ENCODE measurements at places on chromosomes 7 and 10.

DNA sequence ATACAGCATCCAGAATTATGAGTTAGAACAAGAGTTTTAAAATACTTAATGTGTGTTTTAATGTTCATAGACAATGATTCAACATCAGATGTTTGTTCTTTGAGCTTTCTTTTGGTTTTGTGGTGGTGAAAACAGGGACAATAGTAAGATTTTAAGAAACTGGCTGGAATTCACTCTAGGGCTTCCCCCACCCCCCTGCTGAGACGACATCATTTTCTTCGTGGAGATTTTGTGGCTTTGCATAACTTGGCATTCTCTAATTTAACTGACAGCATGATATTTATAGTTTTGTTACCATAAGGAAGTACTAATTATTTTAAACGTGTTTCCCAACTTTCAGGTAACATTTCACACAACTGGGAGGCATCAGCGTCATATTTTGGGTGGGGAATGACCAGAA, 184.1 kb downstream of the BICC1 start:
- DNase-seq: no peak

- DNase-seq: no peak
Observed at GRCh38 chr10:26095781-26096180, 120.8 kb upstream of the GAD2 start.

DNA sequence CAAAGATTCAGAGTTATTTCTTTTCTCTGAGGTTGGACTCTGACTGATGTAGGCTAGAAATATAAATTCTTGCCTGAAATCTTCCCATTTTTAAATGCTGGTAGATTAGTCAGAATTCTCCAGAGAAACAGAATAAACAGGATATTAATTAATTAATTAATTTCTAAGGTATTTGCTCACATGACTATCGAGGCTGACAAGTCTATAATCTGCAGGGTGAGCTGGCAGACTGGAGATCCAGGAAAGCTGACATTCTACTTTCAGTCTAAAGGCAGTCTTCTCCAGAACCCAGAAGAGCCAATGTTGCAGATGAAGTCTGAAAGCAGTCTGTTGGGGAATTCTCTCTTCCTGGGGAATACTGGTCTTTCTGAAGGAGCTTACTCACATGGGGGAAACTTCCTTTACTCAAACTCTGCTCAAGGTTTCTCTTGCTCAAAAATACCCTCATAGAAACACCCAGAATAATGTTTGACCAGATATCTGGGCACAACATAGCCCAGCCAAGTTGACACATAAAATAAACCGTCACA, 189.7 kb downstream of the KIF20B start:
- no peak for DNase-seq

DNA sequence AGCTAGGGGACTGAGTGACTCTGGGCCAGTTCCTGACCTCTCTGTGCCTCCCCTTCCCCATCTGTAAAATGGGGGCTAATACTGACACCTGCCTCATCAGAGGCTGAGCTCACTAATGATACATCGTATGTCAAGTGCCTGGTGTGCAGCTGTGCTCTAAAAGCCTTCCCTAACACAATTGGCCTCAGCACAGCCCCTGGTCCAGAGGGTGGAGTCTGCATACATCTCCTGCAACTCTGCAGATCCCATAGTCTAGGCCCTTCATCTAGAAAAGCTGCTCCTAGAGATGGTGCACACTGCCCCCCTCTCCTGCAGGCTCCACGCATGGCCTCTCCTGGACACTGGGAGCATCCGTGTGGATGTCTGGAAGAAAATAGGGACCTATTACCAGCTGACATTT, 255.0 kb downstream of the RPS24 start:
- DNase-seq: no peak

- DNase-seq: no peak
Observed at GRCh38 chr7:3928727-3929515, 627.9 kb downstream of the SDK1 start.

DNA sequence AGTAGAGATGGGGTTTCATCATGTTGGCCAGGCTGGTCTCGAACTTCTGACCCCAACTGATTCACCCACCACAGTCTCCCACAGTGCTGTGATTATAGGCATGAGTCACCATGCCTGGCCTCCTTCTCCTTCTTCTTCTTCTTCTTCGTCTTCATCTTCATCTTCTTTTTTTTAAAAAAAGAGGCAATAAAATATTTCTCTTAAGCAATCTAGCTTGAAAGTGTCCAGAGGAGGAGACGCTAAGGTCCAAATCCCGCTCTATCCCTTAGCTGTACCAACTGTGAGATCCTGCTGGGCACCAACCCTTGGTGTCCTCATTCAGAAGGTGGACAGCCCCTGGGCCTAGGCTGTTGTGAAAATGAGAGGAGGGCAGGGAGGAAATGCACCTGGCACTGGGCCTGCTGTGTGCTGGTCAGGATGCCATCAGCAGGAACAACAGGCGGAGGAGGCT, 13.9 kb upstream of the PSAP start:
- no peak for DNase-seq

- DNase-seq: no peak
Observed at GRCh38 chr7:32891043-32891799, at the start of gene KBTBD2. TSS of gene KBTBD2 (minus strand) at chr7:32891760. CDS start at chr7:32879604, 12,156 bp downstream.

DNA sequence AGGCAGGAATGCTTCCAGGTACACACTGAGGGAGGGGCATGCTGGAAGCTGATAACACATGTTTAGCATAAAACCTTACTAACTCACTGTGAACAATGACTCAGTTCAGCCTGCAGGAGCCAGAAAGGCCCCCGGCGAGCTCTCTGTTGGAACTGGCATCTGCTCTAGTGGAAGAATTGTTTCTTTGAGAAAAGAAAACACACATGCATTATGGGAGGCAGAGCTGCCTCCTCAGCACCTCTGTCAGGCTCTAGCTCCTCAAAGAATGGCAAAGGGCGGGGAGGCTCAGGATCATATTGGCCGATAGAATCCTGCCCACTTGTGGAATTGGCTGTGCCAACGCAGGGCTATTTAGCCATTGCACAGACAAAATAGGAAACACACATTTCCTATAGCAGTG, 338.3 kb downstream of the CXCL12 start:
- no peak for DNase-seq

DNA sequence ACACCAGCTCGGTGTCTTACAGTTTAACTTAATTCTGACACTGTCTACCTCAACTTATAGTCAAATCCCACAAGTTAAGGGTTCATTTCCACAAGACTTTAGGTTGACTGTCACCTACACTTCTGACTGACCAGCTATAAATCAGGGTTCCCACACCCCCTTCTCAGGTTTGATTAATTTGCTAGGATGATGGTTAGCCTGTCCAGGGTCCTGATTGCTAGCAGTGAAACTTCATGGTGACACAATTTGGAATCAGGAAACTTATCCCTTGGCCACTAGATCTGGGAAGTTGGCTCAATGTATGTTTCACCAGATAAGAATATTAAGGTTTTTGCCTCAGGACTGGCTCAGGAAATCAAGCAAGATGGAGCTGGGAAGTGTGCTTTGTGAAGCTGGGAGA, 2.8 kb upstream of the RSU1 start:
- no peak for DNase-seq

GRCh38 chr10:24707445-24707844, 16.2 kb downstream of the ARHGAP21 start:
- no peak for DNase-seq

DNA sequence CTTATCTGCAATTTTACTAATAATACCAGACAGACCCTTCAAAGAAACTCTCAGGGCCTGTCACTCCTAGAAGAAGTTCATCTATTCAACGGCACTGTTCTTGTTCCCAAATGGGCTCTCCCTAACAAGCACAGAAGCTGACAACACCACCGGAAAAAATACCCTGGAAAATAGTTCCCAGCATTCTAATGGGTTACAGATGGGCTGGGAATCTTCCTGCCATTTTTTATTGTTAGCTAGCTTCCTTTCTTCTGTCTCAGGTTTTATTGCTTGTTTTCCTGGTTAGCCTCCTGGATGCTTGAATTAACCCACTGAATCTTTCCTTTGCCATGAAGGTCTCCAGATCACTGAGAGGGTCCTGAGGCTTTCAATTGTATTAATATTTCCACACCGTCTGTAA, 689.8 kb upstream of the NRP1 start:
- no peak for DNase-seq

DNA sequence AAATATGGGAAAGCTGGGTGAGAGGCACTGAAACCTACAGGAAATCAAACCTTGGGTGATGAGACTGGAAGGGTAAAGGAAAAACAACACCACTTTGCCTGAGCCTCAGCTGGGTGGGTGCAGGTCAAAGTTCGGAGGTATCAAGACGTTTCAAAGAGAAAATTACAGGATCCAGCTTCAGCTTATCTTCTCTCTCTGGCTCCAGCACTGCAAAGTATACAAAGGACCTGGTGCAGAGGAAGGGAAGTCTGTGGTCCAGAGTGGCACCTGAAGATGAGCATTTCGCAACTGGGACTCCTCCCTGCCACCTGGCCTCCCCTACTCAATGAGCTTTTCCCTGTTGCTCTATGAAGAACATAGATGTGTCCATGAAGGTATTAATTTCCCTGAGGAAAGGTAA, 6.4 kb upstream of the FXYD4 start:
- no peak for DNase-seq

DNA sequence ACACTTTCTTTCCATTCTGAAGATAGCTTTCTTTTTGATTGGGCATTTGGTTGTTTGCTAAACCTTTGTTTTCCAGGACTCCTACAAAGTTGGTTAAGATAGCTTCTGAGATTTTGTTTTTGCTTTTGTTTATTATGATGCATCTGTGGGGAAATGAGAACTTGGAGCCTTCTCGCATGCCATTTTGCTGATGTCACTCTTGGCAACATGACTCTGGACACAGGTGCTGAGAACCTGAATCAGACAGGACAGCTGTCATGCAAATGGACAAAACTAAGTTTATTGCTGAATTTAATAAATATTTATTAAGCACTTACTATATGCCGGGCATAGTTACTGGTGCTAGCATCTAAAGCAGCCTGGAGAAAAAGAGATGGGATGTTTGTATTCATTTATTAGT, 274.1 kb downstream of the ZEB1 start:
- DNase-seq: no peak

GRCh38 chr7:155136619-155137243, 66.6 kb downstream of the HTR5A start:
- DNase-seq: no peak

- DNase-seq: no peak
Observed at GRCh38 chr7:80154656-80155333, 20.2 kb downstream of the GNAI1 start.

DNA sequence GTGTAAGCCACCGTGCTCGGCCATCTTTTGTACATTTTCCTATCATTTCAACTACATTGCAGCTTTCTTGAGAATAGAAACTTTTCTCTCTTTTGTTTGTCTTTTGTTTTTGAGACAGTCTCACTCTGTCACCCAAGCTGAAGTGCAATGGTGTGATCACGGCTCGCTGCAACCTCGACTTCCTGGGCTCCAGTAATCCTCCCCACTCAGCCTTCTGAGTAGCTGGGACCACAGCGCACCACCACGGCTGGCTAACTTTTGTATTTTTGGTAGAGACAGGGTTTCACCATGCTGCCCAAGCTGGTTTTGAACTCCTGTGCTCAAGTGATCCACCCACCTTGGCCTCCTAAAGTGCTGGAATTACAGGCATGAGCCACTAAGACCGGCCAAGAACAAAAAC, 31.3 kb upstream of the DAGLB start:
- DNase-seq: no peak

Data from NCI-H1417 treated with DMSO at 0.1 percent for 48 hours (cell line).